ENCODE measurements at places on chromosomes 2 and 18.

DNA sequence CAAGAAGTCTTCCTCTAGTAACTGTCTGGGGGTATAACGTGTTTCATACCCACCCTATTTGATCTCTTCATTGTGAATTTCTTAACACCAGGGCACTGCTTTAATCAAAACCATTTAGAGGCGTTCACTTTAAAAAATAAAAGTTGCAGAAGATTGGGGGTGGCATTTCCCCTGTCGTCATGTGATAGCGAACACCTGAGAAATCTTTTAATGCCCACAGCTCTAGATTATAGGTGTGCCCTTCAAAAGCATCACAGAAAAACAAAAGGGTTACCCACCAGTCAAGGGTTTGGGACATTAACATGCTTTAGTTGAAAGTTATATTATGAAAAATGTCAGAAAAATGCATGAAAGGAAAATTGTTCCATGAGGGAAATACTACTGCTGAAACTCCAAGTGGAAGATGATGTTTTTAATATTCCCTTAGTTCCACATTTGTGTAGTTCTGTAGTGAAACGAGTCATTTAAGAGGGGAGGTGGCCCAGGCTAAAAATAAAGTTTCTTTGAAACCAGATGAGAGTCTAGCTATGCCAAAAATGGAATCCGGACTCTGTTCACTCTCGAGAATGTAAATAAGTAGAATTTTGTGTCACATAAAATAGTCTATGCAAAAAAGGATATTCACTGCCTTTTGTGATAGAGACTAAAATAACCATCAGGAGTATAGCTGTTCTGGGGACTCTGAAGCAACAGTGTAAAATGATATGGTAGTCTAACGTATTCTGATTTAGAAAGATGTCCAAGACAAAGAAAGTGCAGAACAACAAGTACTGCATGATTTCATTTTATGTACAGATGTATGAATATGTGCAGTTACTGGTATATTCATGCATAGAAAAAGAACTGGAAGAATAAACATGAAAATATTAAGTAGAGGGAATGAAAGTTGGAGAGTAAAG is 95.3 kb downstream of the TMEM247 start:
- H3K27me3 ChIP-seq = no peaks in the 10 kb centered on the region
- H3K4me1 ChIP-seq = peaks cover 21% of the 10 kb centered on the region
- H3K36me3 ChIP-seq = no peaks in the 10 kb centered on the region

DNA sequence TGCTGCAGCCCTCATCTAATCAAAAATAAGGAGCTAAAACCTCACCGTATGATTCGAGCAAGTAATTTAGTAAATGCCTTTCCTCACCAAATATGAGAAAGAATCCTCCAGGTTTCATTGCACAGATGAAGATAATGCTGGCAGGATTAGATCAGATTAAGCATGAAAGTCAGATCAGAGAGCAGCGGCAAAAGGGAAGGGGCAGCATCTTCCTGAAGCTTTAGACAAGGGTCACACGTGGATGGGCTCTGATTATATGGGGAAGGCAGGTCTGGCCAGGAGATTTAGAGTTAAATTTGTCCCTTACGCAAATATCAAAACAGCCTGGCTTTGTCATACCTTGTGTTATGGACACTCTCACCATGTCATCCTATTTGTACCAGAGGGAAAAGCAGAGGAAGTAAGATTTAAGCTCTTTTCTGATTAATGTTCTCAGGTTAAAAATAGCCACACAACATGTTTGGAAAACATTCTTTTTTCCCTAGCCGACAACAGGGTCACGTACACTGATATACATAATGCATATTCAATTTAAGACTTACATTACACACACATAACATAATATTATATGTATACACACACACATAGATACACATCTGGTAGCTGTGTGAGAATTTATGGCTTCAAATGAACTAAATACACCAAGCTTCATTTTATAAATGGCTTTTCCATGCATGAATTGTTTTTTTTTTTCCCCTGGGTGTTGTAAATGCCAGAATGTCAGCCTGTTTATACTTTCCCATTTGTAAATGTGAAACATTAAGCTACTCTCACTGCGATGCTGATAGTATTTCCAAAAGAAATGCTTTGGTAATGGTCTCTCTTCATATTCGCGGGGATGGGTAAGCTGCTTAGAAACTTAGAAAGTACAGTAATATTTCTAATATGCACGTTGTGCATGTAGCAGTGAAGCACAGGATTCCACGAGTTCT is 196.3 kb upstream of the SIX3 start:
- H3K36me3 ChIP-seq = no peaks in the 10 kb centered on the region
- H3K27me3 ChIP-seq = no peaks in the 10 kb centered on the region
- no peaks in the 10 kb centered on the region for H3K4me1 ChIP-seq
- no peak overlapping the region for H3K4me3 ChIP-seq
- no peak overlapping the region for H3K27ac ChIP-seq
- DNase-seq = no peak

DNA sequence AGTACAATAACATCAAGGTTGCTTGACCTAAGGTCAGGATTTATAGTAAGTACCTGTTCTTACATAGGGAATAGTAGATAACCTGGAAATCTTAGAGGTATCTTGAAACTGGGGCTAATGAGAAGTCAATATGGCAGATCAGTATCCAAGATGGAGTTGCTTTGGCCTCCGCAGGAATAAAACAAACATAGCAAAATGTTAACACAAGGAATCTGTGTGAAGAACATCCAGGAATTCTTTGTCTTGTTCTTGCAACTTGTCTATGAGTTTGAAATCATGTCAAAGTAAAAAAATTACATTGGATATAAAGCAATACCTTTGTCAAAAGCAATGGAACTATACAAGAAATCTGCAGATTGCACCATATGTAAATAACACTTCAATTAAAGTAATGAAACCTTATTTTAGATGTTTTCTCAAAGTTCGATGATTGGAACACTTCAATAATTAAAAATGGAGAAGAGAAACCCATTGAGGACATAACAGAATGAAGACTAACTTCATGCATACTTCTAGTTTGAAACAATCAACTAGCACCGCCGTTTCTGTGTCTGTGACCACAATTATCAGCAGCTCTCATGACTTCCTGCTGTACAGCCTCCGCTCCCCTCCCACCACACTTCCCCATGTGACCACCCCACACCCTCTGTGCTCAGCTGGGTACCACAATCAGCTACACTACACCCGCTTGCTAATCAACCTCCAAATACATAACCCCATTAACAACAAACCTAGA is 27.6 kb downstream of the C2orf76 start:
- H3K27ac ChIP-seq = no peak overlapping the region
- H3K4me3 ChIP-seq = no peak overlapping the region
- no peak for DNase-seq
- no peaks in the 10 kb centered on the region for H3K36me3 ChIP-seq
- H3K4me1 ChIP-seq = no peaks in the 10 kb centered on the region

GRCh38 chr2:37625796-37626571 is 45.5 kb downstream of the CDC42EP3 start:
- H3K4me3 ChIP-seq = no peak overlapping the region
- no peaks in the 10 kb centered on the region for H3K36me3 ChIP-seq
- H3K27ac ChIP-seq = peak overlapping the region; percentile 48

- no peak overlapping the region for H3K27ac ChIP-seq
- no peak overlapping the region for H3K4me3 ChIP-seq
- no peak for DNase-seq
- H3K27me3 ChIP-seq = no peaks in the 10 kb centered on the region
Measured at GRCh38 chr2:104781151-104781550, 72.8 kb upstream of the POU3F3 start.

GRCh38 chr2:98771264-98771663 is 40.3 kb upstream of the MGAT4A start:
- no peak overlapping the region for H3K27ac ChIP-seq
- no peaks in the 10 kb centered on the region for H3K36me3 ChIP-seq
- H3K4me3 ChIP-seq = peak overlapping the region; percentile 24

DNA sequence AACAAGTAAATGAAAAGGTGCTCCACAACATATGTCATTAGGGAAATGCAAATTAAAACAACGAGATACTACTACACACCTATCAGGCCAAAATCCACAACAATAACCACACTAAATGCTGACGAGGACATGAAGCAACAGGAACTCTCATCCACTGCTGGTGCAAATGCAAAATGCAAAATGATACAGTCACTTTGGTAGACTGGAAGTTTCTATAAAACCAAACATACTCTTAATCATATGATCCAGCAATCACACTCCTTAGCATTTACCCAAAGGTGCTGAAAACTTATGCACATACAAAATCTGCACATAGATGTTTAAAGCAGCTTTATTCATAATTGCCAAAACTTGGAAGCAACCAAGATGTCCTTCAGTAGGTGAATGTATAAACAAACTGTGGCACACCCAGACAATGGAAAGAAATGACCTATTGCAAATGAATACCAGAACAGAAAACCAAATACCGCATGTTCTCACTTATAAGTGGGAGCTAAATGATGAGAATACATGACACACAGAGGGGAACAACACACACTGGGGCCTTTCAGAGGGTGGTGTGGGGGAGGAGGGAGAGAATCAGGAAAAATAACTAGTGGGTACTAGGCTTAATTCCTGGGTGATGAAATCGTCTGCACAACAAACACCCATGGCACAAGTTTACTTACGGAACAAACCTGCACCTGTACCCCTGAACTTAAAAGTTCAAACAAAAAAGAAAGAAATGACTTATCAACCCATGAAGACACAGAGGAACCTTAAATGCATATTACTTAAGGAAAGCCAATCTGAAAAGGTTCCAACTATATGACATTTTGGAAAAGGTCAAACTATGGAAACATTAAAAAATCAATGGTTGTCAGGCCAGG is 80.4 kb downstream of the ASXL2 start:
- no peaks in the 10 kb centered on the region for H3K4me1 ChIP-seq
- H3K36me3 ChIP-seq = peaks cover 6% of the 10 kb centered on the region
- DNase-seq = no peak
- no peak overlapping the region for H3K4me3 ChIP-seq
- H3K27ac ChIP-seq = no peak overlapping the region

- H3K4me3 ChIP-seq = no peak overlapping the region
- H3K4me1 ChIP-seq = peaks cover 57% of the 10 kb centered on the region
- DNase-seq = no peak
- no peak overlapping the region for H3K27ac ChIP-seq
- H3K27me3 ChIP-seq = no peaks in the 10 kb centered on the region
Measured at GRCh38 chr2:175874291-175874690, 127.8 kb downstream of the LNPK start.

GRCh38 chr2:195404651-195405050 is 252.4 kb upstream of the SLC39A10 start:
- DNase-seq = no peak
- no peaks in the 10 kb centered on the region for H3K4me1 ChIP-seq
- no peak overlapping the region for H3K27ac ChIP-seq
- no peaks in the 10 kb centered on the region for H3K27me3 ChIP-seq

DNA sequence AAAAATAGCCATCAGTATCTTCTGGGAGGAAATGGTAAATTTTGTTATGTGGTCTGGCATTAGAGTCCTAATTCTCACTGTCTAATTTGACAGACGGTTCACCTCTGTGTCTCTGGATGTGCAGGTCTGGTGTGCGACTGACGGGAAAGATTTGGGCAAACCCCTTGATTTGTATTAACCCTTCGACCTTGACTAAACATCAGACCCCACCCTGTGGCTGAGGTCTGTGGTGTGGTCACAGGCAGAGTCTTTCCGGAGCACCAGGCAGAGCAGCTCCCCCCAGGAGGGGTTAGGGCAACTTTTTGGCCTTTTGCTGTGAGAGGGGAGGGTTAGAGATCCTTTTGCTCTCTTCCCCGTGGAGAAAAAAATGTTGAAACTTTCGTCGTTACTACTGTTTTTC is 6.4 kb downstream of the TWIST2 start:
- H3K4me3 ChIP-seq = no peak overlapping the region
- H3K36me3 ChIP-seq = no peaks in the 10 kb centered on the region
- peaks cover 6% of the 10 kb centered on the region for H3K4me1 ChIP-seq
- H3K27me3 ChIP-seq = no peaks in the 10 kb centered on the region
- no peak for DNase-seq
- no peak overlapping the region for H3K27ac ChIP-seq

GRCh38 chr2:192471982-192472381 is 277.2 kb upstream of the TMEFF2 start:
- no peaks in the 10 kb centered on the region for H3K36me3 ChIP-seq
- no peak overlapping the region for H3K4me3 ChIP-seq
- no peaks in the 10 kb centered on the region for H3K4me1 ChIP-seq
- no peaks in the 10 kb centered on the region for H3K27me3 ChIP-seq
- no peak overlapping the region for H3K27ac ChIP-seq

GRCh38 chr2:140876015-140876414 is 1254.8 kb downstream of the LRP1B start:
- DNase-seq = no peak
- H3K4me3 ChIP-seq = no peak overlapping the region
- no peak overlapping the region for H3K27ac ChIP-seq
- H3K36me3 ChIP-seq = no peaks in the 10 kb centered on the region
- no peaks in the 10 kb centered on the region for H3K4me1 ChIP-seq

GRCh38 chr2:179764710-179765109 is 96.7 kb downstream of the ZNF385B start:
- peaks cover 12% of the 10 kb centered on the region for H3K4me1 ChIP-seq
- no peaks in the 10 kb centered on the region for H3K36me3 ChIP-seq
- H3K27me3 ChIP-seq = no peaks in the 10 kb centered on the region

- H3K27ac ChIP-seq = no peak overlapping the region
- no peak overlapping the region for H3K4me3 ChIP-seq
- no peak for DNase-seq
- H3K4me1 ChIP-seq = no peaks in the 10 kb centered on the region
Measured at GRCh38 chr2:94995553-94996304, 29.8 kb upstream of the MAL start.

DNA sequence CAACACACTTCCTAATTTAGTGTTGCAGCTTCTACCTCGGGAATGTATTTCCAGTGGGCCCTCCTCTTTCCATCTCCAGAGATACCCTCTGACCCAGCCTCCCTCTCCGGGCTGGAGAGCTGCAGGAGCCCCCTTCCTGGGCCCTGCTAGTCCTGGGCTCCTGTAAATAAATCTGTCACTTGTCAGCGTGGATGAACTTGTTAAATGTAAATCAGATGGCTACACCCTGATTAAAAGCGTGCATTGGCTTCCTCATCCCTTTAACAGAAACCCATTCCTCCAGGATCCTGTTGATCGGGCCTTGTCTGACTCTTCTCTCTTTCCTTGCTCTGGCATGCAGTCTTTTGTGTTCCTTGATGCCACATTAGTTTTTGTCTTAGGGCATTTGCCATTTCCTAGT is 2.4 kb downstream of the ZNF236 start:
- no peak overlapping the region for H3K4me3 ChIP-seq
- H3K36me3 ChIP-seq = no peaks in the 10 kb centered on the region
- no peaks in the 10 kb centered on the region for H3K27me3 ChIP-seq
- DNase-seq = no peak
- H3K27ac ChIP-seq = peak overlapping the region; percentile 40
- H3K4me1 ChIP-seq = peaks cover 20% of the 10 kb centered on the region

DNA sequence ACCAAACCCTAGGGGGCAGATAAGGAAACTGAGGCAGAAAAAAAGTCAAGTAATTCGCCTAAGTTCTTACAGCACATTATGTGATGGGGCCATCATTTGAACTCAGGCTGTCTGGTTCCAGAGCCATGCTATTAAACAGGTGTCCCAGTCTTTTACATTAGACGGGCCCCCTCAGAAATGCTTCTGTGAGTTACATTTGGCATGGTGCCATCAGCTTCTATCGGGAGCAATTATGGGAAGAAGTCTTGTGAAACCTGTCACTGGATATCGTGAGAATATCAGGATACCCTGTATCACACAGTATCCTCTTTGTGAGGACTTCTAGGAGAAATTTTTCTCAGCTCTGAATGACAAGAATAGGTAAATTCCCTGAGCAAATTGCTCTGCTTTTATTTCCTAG is 143.7 kb upstream of the NOSTRIN start:
- H3K4me1 ChIP-seq = peaks cover 4% of the 10 kb centered on the region
- no peak overlapping the region for H3K4me3 ChIP-seq
- no peaks in the 10 kb centered on the region for H3K36me3 ChIP-seq
- H3K27ac ChIP-seq = no peak overlapping the region
